Stimulated activated CD4-positive, alpha-beta T cell treated with anti-CD3 and anti-CD28 coated beads, Interleukin-15, amount 100 ng/mL, for 1 hour (primary cell): ENCODE measurements at places on chromosomes 16 and 17.

DNA sequence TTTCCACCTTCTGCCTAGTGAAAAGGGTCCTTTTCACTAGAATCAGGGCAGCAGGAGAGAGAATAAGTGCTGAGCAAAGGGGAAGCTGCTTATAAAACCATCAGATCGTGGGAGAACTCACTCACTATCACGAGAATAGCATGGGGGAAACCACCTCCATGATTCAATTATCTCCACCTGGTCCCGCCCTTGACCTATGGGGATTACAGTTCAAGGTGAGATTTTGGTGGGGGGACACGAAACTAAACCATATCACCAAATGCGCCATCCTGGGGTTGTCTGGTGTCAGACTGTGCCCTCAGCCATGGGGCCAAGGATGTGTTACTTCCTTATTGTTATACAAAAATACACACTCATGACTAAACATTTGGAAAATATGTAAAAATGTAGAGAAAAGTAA lies 10.4 kb upstream of the KATNB1 start:
- no peak for DNase-seq

GRCh38 chr16:65665586-65665985 lies 543.7 kb upstream of the CDH11 start:
- no peak for DNase-seq

GRCh38 chr17:40014375-40014980 lies 762 bp upstream of the CSF3 start:
- no peak for DNase-seq

GRCh38 chr16:6132121-6132520 lies 1034.5 kb upstream of the EEF2KMT start:
- DNase-seq = no peak

DNA sequence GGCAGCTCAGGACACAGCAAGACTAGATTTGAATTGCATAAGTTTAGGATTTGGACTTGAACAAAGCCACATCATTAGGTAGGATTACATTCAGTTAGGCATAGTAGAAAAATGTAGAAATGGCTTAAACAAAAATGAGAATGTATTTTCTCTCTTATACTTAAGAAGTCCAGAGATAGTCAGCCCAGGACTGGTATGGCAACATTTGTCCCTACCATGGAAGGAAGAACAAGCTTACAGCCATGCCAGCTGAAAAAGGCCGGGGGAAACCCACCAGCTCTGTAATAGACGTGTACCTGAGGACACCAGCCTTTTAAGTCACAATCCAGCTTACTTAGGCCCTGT lies 11.2 kb upstream of the TMIGD1 start:
- DNase-seq = no peak

- no peak for DNase-seq
Measured at GRCh38 chr16:16175296-16175695, 48.0 kb downstream of the ABCC6 start.

DNA sequence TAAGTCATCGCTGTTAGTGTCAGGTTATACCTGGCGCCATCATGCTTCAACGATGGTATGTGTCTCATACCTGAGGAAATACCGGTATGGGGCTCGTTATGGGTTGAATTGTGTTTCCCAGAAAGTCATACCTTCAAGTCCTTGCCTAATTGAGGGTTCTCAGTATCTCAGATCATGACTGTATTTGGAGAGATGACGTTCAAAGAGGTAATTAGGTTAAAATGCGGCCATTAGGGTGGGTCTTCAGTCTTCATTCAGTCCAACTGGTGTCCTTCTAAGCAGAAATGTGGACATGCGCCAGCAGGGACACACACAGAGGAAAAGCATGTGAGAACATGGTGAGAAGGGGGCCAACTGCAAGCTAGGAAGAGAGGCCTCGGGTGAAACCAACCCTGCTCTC lies 37.5 kb upstream of the XYLT1 start:
- no peak for DNase-seq

DNA sequence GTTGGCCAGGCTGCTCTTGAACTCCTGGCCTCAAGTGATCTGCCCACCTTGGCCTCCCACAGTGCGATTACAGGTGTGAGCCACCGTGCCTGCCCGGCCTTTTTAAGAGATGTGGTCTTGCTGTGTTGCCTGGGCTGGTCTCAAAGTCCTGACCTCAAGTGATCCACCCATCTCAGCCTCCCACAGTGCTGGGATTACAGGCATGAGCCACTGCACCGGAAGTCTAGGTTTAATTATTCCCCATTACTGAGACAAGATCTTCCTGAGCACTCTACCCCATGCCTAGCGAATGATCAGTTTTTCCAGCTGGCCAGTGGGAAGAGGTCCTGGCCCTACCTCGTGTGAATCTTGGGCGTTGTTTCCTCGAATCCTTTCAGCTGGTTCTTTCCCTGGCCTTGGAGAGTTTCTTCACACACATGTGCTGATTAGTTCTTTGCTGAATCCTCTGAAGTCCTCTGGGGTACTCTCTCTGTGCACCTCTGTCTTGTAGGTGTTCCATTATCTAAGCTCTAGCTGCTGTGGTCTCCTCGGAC lies 18.9 kb downstream of the C16orf54 start:
- DNase-seq = no peak

GRCh38 chr16:1060416-1061340 lies 11.9 kb upstream of the SSTR5 start:
- DNase-seq = no peak

DNA sequence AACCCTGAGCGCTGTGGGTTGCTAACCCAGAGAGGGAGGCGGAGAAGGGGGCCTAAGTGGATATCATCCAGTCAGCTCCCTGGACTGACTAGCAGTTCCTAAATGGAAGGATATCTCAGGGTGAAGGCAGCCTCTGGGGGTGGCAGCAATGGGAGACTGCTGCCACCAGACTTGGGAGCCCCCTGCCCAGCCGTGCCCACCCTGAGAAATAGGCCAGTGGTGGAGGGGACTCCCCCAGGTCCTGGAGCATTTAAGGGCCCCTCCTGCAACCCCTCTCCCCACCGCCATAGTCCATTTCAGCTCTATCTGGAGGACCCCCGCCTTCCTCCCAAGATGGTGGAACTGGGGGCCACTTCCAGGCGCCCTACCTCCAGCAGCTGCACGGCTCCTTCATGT lies 8.4 kb downstream of the TSPOAP1 start:
- DNase-seq = no peak

GRCh38 chr16:85138825-85139627 lies 26.8 kb upstream of the CIBAR2 start:
- DNase-seq = no peak

- DNase-seq = no peak
Measured at GRCh38 chr17:45812102-45812501, 28.0 kb downstream of the CRHR1 start.

DNA sequence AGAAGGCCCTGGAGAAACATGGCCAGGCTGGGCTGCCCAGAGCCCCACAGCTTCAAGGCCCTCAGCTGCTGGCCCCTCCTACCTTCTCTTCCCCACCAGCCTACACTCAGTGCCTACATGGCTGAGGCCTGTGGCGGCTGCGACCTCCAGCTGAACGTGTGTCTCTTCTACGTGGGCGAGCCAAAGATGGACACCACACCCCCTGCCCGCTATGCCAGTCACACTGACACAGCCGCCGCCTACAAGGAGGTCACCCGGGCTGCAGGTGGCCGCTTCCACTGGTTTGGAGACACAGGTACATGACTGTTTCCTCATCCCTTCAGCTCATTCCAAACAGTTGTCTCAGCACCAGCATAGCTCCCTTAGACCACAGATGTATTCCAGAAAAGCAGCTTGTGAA lies 29.5 kb upstream of the SDR42E2 start:
- no peak for DNase-seq

- no peak for DNase-seq
Measured at GRCh38 chr16:88705076-88705684, 1.0 kb downstream of the RNF166 start.

DNA sequence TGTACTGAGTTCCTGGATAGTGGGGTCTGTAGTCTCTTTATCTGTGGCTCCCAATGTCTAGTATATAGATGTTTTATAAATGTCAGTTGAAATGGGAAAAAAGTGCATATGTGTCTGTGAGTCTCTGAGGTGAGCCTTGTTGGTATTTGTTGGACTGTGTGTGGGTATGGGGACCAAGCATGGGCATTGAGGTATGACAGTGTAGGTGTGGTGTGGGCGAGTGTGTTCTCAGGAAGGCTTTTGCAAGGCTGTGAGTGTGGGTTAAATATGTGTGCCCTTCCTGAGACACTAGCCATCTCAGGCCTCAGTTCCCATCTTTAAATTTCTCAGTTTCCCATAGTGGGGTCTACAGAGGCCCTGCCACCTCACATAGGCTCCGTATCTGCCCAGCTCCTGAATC lies 440.2 kb upstream of the CCL2 start:
- DNase-seq = no peak

DNA sequence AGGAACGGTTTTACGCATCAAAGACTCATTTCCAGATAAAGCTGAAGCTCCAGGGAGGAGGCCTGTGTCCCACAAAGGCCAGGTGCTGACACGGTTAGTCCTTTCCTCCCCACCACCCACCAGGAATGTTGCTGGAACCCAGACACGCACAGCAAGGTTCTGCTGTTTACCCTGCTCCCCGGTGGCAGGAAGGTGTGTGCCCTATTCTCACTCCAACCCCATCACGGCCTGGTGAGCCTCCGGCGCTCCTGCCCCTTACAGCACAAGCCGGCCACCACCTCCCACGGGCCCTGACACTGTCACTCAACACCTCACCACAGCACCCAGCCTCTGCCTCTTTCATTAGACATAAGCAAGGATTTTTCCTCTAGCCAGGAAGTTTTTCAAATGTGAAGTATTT lies 47.8 kb downstream of the ANKRD11 start:
- DNase-seq = no peak

GRCh38 chr16:85173146-85173980 lies 61.1 kb upstream of the CIBAR2 start:
- DNase-seq = no peak

GRCh38 chr17:56290101-56290801 lies 137.0 kb downstream of the ANKFN1 start:
- no peak for DNase-seq

GRCh38 chr16:80231121-80231520 lies 309.7 kb upstream of the DYNLRB2 start:
- no peak for DNase-seq
